HL-60 (cell line): ENCODE measurements at places on chromosomes 1 and 21.

GRCh38 chr21:37008724-37009123, 2.2 kb downstream of the RIPPLY3 start:
- DNase-seq, result no peak

DNA sequence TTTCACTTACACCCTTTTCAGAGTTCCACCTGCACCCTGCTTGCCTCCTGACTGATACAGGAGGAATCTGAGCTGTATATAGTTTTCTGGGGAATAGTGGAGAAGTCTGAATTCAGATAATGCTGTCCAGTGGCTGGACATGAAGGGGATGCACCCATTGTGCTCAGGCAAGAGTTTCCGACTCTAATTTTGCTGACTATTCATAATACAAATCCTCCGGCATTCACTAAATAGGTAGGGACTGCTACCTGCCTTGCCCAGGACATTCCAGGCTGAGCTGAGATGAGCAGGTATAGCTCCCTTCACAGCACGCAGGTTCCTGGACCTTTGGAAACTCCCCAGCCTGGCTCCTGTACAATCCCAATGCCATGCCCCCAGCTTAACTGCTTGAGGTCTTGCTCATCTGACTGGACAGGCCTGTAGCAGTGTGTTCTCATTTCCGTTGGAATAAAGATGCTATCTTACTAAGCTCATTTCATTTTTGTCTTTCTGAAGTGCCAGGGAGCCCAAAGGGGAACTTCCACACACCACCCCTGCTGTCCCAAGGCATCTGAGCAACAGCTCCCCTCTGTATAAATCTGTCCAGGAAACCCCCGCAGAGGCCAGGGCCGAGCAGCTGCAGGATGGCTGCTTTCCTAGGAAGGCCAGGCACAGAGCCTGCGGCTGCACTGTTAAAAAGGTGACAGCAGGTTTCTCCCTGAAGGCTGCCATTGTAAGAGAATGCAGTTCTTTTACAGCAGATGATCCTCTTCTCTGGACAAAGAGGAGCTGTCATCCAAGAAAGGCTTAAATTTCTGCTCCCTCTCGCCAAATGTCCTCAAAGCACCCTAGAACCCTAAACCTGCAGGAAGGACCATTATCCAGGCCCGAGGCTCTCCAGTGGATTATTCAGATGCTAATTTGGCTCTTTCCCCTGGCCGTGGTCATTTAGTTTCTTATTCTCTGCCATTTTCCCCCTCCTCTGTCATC, 21.7 kb upstream of the VASH2 start:
- DNase-seq, result no peak

DNA sequence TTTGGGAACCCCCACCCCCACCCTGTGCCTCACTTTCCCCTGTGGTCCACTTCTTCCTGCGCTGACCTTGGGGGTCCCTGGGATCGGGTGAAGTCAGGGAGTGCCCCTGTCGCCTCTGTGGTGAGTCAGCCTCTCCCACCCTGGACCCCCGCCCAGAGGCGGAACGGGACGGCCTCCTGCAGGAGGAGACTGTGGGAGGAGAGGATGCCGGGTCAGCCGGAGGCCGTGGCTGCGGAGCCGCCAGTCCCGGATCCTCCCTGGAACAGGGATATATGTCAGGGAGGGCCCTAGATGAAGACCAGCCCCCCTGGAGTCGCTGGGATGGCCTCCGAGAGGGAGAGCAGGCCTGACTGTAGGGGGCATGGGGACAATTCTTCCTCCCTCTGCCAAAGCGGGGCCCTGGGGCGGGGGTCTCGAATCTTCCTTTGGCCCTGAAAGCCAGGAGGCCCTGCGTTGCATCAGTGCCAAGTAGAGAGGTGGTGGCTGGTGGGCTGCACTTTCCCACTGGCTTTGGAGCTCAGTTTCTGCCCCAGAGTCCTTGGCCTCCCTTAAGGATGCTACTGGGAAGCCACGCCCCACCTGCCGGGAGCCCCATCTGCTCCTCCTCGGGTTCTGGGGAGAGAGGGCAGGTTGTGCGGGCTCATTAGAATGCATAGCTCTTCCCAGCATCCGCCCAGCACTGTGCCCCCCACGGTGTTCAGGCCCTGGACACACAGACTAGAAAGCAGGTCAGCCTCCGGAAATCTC, 930 bp downstream of the ARHGEF10L start:
- no peak for DNase-seq

GRCh38 chr1:211339631-211340041, 13.0 kb downstream of the TRAF5 start:
- no peak for DNase-seq

DNA sequence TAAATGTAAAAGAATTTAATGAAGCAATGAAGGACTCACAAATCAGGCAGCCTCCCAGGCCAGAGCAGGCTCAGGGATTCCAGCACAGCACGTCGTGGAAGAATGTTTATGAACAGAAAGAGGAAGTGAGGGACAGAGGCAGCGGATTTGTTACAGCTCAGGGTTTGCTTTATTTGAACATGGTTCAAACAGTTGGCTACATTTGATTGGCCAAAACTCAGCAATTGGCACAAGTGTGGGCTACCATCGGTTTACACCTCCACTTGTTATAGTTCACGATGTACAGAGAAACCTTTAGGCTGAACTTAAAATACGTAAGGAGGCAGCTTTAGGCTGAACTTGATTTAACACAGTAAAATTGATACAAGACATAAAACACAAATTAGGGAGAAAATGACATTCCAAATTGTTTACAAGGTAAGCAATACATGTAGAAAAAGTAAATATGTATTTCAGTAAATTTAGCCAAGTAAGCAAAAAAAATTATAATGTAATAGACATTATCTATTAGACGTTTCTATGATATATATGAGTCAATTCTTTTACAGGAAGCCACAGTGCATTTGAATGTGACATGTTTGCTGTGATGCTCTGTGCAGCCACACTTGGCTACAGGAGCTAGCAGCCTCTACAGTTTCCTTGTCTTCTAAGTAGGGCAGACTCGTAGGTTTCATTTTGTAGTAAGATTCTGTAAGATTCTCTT, 126.5 kb downstream of the ADSS2 start:
- DNase-seq, result peak; percentile 66

- DNase-seq, result no peak
These were observed 18.9 kb downstream of the VN1R5 start for GRCh38 chr1:247274605-247275256.

GRCh38 chr1:219710529-219711194, 97.8 kb upstream of the ZC3H11B start:
- no peak for DNase-seq

DNA sequence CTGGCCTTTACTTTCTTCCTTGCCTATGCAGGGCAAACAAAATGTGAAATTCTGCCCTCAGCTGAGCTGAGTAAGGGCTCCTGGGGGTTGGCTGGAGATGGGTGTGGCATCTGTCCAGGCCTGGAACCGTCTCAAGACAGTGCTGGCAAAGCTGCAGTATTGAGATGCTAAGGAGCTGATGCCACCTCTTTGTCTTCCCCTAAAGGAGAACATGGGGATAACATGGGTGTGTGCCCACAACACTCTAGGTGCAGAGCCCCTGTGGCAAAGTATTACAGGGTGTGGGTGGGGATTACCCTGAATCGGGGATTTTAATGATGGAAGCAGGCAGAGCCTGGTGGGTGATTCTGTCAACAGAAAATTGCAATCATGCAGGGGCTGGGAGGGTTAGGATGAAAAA, 2.5 kb upstream of the ST3GAL3 start:
- DNase-seq, result no peak

GRCh38 chr1:35111106-35111505, 31.9 kb downstream of the ZMYM1 start:
- DNase-seq, result no peak

DNA sequence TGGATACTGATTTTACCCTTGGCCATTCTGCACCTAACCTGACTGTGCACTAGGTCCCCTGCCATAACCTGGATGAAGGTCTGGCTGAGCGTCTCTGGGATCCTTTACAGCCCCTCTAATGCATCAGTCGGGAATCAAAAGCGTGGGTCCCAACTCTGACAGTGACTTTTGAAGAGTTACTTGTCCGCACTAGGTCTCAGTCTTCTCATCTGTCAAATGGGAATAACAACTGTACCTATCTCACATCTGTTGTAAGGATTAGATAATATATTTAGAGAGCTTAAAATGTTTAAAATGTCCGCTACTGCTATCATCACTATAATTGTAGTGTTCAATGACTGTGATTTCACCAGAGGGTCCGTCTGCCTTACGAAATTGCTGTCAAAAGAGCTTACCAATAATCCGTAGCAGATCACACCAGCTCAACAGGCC, 746 bp downstream of the TADA1 start:
- DNase-seq, result no peak

DNA sequence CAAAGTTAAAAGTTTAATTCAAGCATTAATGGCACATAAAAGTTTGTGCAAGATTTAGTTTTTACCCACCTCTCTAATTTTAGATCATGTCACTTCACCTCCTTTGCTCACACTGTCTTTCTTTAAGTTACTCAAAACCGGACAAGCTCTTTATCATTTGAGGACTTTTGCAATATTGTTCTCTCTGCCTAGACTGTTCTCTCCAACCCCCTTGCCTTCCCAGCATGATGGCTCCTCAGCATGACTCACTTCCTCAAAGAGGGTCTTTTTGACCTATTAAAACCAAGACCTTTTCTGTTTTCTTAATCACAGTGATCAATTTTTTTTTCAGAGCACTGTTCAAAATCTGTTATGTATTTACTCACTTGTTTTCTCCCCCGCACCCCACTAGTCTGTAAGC, 61.3 kb downstream of the XKR8 start:
- no peak for DNase-seq

- no peak for DNase-seq
These were observed 13.2 kb upstream of the UMODL1 start for GRCh38 chr21:42057851-42058437.

DNA sequence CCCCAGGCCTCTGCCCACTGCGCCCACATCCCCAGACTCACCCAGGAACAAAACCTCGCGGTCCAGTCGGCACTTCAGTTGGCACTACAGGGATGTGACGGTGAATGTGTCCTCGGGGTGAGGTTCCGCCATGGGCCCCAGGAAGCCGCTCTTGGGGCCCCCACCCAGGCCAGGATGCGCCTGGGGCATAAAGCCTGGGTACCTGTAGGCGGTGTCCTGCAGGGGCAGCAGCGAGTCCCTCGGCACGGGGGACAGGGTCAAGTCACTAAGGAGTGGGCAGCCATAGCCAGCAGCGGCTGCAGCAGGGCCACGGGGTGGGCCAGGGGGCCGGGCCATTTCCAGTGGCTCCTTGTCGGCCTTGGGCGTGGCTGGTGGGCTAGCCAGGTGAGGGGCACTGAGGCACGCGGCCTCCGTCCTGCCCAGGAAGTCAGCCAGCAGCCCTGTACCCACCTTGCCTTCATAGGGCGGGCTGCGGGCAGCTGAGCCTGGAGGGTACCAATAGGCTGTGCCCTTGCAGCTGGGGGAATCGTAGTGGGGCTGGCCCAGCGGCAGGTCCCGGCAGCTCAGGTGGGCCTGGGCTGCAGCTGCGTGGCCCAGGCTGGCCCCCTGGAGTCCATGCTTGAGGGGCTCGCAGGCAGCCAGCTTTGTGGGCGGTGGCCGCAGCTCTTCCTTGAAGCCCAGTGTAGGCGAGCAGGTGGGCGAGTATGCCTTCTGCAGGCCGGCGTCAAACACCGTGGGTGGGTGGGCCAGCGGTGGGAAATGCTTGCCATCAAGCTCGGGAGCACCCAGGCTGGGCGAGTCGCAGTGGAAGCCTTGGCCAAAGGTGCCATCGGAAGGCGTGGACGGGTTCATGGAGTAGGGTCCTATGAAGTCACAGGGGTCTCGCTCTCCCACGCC, 56.5 kb downstream of the AHDC1 start:
- no peak for DNase-seq

GRCh38 chr1:243734308-243734695, 115.7 kb downstream of the AKT3 start:
- peak; percentile 5 for DNase-seq

DNA sequence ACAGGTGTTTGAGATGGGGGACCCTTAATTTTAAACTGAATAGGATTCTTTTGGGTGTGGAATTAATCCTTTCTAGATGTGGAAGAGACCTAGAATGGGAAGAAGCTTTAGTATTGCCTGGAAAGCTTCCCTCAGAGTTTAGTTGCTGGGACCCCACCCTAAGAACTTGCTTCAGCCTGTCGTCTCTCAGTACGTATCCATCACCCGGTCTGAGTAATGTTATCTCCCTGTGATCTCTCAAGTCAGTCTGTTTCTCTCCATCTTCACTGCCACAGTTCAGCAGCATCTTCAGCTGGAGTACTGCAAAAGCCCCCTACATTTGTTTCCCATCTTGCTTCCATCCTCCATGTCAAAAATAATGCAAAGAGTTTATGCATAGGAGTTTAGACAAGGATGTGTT, 28.9 kb downstream of the CNST start:
- DNase-seq, result no peak

DNA sequence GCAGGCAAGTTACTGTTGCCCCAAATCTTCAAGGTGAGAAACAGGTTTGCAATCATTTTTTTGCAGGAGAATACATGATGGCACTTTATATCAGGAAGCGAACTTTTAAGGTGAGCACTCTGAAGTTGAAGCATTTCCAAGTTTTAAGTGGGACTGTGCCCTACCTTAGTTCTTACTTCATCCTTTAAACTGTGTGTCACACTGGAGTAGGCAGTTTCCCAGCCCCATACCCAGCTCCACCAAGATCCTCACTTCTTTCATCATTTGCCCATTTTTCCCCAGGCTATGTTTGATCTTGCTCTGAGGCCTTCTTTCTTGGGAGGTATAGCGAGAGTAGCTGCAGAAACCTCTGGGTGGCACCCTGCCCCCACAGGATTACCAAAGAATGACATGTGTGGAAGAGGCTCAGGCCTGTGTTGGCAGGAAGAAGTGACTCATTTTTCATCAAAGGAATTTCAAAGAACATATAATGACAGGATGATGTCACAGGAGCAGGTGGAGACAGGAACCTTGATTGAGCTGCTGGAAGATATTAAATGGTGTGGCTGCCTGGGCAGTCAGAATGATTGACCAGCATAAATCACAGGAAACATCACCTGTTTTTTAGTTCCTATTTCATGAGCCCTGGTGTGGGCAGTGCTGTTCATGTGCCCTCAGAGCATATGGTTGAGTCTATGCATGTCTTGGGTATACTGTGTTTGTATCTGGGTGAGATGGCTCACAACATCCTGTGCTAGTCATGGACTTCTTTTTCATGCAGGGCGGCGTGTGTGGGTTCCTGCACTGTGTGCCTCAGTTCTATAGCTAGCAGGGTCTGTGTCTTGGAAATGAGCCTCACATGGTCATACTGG, 20.8 kb upstream of the MACF1 start:
- DNase-seq, result no peak

DNA sequence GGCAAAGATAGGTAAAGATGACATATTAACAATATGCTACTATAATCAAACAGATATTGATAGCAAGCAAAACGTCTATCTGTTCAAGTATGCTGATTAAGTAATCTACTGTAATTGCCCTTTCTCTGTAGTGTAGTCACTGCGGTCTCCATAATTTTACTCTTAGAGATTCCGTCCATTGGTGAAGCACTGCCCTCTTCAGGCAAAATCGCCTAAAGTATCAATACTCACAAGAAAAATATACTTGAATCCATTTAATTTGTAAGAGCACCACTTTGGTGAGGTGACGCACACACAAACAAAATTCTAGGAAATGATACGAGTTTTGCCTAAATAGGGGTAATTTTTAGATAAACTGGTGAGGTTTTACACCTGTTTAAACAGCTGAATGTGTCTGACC, 434.6 kb upstream of the CHRM3 start:
- DNase-seq, result peak; percentile 2

GRCh38 chr21:40386294-40386911, 460.6 kb downstream of the DSCAM start:
- DNase-seq, result peak; percentile 28
